Right cardiac atrium (tissue), 5 donors: ENCODE measurements at places on chromosomes 3 and 15. TPM values are rescaled to one million over a fixed set of nuclear protein-coding genes. Genes with fewer than 3 reads are reported as not detected.

DNA sequence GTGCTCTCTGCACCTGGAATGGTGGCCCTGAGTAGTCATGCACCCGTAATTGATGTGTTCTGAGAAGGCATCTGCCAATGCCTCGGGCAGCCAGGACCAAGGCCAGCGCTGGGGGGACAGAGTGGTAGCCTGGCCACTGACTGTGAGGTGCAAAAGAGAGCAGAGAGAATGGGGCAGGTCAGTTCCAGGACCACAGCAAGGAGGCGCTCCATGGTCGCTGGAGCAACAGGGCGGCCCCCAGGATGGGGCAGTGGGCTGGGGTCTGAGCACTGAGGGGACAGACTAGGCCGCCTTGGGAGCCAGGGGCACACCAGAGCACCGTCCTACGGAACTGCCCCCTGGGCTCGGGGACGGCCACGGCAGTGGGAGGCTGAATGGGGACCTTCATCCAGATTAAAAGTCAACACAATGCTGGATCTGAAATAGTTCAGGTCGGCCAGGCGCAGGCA is 48.3 kb upstream of the IQSEC1 start:
- DNase-seq: no peak

DNA sequence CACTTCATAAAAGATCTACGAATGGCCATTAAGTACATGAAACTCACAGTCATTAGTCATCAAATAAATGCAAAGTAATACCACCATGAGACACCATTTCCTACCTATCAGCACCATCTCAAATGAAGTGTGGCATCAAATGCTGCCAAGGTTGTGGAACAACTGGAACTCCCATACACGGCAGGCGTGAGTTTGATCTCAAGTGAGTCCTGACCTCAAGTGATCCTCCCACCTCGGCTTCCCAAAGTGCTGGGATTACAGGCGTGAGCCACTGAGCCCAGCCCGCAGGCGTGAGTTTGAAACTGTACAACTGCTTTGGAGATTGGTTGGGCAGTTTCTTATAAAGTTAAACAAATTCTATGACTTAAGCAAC is 28.8 kb upstream of the HDAC11 start:
- DNase-seq: peak; percentile 24

- no peak for DNase-seq
Observed at GRCh38 chr15:76209942-76210341, 101.3 kb downstream of the ETFA start.

The ITIH3 gene
- polyA plus RNA-seq: 0.43 TPM

DNA sequence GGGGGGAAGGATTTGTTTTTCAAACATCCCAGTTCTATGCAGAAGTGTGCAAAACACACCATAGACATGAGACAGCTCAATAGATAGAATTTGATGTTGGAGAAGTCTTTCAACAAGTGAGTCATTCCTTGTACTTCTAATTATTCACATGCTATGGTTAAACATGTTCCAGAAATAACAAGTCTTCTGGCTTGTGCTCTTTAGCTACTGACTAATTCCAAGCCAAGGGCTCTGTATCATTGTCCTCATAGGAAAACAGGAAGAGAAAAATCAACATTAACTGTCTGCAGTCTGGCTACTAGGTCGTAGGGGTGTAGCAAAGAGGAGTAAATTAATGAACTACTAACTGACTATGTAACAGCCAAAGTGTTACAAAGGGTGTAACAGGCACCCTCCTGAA is 25.8 kb downstream of the LDHAL6B start:
- no peak for DNase-seq

DNA sequence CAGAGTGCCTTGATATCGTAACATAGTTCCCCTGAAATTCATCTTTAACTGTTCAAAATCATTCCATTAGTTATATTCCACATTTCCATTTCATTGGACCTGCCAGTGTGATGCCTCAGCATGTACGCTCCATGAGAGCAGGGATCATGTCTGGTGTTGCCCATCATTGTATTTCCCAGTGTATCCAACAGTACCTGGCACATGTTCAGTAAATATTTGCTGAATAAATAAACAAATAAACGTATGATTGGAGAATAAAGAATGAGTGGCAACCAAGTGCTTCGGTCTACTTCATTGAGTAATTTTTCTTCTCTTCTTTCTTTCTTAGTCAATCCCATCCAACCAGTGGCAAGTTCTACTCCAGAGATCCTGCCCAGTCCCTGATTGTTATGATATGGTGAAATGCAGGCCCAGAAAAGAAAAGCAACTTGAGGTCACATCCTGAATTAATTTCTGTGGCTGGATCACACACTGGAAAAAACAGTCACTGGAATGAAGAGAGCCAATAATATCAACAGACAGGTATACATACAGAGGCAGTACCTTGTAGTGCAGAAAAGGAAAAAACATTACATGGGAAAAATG is 101.2 kb downstream of the PLCH1 start:
- DNase-seq: no peak

DNA sequence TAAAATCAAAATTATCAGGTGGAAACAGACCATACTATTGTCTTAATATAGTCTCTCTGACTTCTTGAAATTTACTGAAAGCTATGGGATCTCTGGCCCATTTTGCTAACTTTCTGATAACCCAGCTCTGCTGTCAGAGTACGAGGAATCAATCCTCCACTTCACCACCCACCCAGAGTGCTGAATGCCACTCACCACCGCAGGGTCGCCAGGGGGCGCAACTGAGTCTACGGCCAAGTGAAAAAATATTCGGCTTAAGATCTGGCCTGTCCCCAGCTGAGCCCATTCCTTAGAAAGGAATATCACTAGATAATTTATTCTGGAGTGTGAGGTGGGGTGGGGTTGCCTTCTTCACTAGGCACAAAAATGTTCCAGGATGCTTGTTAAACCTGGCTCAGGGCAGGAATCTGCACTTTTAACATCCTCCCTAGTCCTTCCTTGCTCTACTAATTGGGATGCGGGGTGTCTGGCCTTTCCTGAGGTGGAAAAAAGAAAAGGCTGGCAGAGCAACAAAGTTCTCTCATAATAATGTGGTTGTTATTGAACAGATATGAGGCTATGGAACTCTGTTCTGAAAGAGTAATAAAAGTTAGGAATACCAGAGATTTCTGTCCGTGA is 520.6 kb downstream of the MFSD1 start:
- DNase-seq: peak; percentile 20

- peak; percentile 58 for DNase-seq
Observed at GRCh38 chr15:36601497-36601932, 22.1 kb downstream of the CDIN1 start.

The CCR1 gene
- polyA plus RNA-seq: 1.3 TPM

DNA sequence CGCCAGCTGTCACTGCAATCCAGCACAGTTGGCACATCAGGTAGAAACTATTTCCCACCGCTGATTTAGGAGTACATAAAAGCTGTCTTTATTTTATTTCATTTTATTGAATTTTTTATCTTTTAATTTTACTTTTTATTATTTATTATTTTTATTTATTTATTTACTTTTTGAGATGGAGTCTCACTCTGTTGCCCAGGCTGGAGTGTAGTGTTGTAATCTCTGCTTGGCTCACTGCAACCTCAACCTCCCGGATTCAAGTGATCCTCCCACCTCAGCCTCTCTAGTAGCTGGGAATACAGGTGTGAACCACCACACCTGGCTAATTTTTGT is 31.0 kb downstream of the SRGAP3 start:
- DNase-seq: no peak

The ERICH6 gene
- polyA plus RNA-seq: not detected

DNA sequence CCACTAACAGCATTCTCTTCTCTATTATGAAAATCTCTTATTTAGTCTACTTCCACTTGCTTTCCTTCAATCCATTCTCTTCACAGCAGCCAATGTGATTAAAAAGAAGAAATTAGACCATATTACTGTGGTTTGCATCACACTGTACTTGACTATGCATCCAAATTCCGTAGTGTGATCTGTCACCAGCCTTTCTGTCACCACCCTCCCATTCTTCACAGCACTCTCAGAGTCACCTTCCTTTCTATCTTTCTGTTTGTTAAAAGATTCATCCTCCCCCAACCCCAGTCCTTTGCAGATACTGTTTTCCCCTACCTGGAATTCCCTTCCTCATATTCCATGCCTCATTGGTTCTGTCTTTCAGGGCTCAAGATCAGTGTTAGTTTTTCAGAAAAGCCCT is 55.0 kb upstream of the ABHD10 start:
- no peak for DNase-seq

The HTR3E gene
- not detected for polyA plus RNA-seq

The LRRIQ4 gene
- not detected for polyA plus RNA-seq

The SPSB4 gene
- 6.9 TPM for polyA plus RNA-seq

The CDCP1 gene
- 0.09 TPM for polyA plus RNA-seq

The PLD1 gene
- 17.0 TPM for polyA plus RNA-seq

- no peak for DNase-seq
Observed at GRCh38 chr3:128597900-128598299, 52.7 kb downstream of the RPN1 start.

GRCh38 chr3:9716801-9717555 is 13.3 kb downstream of the CPNE9 start:
- DNase-seq: no peak

The CD86 gene
- polyA plus RNA-seq: 0.91 TPM

DNA sequence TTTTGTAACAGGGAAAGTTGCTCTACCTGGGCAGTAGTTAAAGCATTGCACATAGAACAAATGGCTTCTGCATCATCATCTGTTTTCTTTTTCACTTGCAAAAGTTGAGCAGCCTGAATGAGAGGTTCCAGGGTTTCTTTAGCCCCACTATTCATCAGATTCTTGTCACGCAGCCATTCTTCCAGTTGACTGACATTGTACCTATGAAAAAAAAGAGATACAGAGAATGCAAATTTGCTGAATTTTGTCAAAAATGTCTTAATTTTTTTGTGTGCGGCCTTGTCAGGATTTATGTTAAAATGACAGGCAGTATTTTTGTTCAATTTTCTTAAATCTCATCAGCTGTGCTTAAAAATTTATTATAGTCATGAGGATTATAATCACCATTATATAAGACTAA is 21.4 kb upstream of the MYO5C start:
- DNase-seq: no peak

DNA sequence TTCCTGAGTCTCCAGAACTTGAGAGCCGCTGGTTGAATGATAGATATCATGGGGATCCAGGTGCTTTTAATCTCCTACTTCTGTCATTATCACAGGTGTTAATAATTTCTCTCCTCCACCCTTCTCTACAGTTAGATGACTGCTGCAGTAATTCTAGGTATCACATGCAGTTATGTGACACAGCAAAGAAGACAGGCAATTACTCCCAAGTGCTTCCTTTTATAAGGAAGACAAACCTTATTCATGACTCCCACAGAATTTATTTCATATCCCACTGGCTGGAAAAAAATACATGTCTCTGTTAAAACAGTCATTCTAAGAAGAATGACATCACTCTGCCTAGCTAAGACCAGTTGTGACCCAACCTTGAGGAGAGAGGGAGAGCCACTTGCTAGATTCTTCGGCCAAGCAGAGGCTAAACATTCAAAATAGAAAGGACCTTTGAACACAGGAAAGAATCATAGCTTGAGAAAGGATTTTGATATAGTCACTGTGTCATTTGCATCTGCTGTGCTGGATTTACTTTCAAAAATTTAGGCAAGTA is 500.6 kb downstream of the SI start:
- no peak for DNase-seq

DNA sequence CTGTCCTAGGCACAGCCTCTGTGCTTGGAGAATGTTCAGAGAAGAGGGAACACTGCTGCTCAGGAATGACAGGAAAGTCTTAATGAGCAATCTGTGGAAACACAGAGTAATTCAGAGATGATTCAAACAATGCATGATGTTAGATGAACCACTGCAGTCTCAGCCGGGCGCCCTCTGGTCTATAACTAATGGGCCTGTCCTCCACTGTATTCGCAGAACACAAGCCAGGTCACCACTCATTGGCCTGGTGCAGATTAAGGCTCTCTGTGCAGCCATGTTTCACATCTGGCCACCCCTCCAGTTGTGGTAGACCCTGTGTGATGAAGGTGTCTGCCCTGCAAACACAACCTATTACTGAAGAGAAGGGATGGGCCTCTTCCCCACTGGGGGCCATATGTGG is 281.7 kb upstream of the ROPN1 start:
- DNase-seq: no peak

The ZPLD1 gene
- not detected for polyA plus RNA-seq

The TRIM42 gene
- not detected for polyA plus RNA-seq

The DUSP7 gene
- polyA plus RNA-seq: 18.1 TPM

DNA sequence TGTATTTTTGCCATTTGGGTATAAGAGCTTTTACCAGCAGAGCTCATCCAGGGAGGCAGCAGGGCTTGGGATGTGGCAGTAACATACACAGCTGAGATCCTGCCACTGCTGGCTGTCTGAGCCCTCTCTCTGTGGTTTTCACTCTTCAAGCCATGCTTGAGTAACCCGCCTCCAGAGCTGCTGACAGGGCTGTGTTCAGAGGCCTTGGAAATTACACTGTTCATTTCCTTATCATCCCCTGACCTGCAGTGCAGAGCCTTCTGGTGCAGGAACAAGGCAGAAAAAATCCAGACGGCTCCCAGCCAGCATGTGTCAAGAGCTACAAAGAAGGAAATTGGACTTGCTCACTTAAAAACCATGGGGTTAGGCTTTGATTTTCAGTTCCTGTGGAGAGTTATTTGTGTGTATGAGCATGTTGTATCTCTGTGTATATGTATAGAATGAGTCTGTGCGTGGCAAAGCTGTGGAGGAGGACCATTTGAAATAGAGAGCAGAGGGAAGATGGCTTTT is 47.0 kb downstream of the ZNF609 start:
- peak; percentile 91 for DNase-seq

DNA sequence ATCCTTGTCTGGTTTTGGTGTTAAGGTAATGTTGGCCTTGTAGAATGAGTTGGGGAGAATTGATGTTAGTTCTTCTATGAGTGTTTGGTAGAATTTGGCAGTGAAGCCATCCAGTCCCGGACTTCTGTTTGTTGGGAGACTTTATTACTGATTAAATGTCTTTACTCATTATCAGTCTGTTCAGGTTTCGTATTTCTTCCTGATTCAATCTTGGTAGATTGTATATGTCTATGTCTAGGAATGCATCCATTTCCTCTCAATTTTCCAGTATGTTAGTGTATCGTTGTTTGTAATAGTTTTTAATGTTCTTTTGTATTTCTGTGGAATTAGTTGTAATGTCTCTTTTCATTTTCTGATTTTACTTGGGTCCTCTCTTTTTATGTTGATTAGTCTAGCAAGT is 39.4 kb downstream of the NCK1 start:
- DNase-seq: no peak

GRCh38 chr15:66105286-66106265 is 148.0 kb downstream of the MEGF11 start:
- DNase-seq: no peak

- DNase-seq: no peak
Observed at GRCh38 chr15:33168444-33168843, 26.1 kb downstream of the FMN1 start.
